ENCODE measurements at places on chromosomes 1 and 21. TPM values are rescaled to one million over a fixed set of nuclear protein-coding genes. Genes with fewer than 3 reads are reported as not detected.

- no peak for DNase-seq
Measured at GRCh38 chr1:172926070-172926469, 124.7 kb downstream of the TNFSF18 start.

DNA sequence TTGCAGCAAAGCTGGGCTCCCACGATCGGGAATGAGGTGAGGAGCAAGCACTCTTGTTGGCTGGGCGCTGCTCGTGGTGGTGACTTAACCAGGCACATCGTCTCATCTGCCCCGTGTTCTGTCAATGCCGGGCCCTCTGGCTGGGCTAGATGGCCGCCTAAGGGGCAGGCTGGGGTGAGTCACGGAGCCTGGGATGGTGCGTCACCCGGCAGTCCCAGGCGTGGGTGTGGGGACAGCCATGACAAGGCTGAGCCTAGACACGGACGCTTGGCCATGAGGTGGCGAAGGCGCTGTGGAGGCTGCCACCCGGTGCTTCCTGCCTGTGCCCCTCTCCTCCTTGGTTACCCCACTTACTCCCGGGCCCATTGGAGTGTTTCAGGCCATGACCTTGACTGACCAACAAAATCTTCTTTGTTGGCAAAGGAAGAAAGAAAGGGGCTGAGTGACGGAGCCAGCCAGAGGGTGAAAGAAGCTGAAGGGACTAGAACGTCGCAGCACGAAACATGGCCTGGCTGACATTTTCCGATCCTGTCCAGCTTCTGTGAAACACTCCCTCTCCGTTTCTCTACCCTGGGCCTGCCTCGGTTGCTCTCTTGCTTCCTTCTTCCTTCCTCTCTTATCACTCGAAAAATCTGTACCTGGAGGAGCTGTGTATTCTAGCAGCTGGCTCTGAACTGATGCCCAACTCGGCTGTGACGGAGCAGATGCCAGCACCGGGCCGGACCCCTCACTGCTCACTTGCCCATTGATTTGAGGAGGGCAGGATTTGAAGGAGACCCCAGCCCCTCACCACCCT, 596 bp downstream of the CD247 start:
- DNase-seq = no peak

DNA sequence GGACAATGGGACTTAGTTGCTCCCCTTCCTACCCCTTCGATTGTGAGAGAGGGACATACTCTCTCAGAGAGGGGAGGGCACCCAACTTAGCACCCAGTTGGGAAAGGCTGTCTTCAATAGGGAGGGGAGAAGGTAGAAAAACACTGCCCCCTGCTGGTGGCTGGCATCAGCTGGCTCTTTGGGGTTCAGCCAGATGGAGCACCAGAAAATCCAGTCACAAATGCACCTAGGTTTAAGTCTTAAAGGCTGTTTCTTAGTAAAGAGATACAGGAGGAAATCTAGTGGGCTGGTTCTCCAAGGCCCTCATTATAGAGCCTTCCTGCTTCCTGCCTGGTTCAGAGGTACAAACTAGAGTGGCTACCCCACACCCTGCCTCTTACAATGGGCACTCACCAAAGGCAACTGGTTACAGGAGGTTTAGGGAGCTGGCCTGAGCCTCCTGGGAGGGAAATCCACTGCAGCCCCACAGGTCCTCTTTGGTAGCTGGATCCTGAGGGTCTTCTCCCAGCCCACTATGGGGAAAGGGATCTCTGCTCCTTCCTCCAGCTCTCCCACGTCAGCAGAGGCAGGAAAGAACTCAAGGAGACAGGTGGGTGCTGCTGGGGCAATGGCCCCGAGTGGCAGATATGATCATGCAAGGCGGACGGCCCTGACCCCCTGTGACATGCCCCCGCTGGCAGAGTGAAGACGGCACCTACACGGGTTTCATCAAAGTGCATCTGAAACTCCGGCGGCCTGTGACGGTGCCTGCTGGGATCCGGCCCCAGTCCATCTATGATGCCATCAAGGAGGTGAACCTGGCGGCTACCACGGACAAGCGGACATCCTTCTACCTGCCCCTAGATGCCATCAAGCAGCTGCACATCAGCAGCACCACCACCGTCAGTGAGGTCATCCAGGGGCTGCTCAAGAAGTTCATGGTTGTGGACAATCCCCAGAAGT, 28.3 kb downstream of the EIF2D start:
- DNase-seq = peak; percentile 87

GRCh38 chr1:30511563-30511962, 211.8 kb downstream of the MATN1 start:
- DNase-seq = peak; percentile 11

DNA sequence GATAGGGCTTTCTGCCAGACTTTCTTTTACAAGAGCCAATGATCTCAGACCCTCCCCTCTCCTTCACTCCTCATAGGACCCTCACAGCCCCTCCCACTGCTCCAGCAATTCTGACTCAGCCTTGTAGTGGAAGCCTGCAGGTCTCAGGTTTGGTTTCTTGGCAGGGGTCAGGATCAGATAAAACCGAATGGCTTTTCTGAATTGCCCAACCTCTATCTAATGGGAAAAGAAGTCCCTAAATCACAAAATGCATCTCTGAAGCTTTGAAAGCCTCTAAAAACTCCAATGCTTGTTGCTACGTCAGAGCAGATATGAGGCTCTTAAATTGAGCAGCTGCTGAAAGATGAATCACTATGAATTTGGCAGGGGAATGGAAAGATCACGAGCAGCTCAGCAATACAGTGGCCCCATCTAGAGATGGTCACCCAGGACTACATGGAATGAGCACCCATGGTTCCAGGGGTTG, 74.5 kb downstream of the NID1 start:
- no peak for DNase-seq

- DNase-seq = no peak
Measured at GRCh38 chr21:46187261-46187660, 3.0 kb upstream of the SPATC1L start.

DNA sequence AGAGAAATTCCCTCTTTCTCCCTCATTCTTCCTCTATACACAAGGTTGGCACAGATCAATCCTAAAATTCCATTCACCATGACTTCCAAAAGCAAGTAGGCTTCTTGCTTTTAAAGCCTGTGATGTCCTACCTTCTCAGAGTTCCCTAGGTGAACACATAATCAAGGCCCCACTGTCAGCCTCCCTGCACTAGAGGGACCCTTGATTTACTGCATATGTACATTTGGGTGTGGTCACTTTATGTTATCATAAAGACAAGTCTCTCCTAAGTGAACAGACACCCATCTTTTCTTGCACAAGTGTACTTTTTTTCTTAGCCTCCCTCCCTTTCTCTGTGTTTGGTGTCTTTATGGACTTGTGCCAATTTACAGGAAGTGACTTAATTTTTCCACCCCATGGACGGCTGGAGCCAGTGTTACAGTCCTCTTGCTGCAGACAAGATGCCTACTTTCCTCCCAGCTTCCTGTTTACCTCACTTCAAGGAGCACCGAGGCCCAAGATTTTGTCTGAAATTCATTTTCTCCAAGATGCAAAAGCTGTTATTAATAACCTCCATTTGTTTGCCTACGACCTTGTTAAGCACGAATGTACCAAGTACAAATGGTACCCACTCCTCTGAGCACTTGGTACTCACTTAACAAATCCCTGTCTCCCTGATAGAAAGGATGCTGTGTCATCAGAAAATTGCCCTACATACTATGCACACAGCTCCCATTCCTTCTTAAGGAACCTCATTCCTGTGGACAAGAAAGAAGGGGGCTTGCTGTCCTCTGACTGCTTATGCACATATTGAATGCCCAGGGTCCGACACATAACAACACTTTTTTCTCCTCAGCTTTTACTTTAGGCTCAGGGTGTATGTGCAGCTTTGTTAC, 82.8 kb upstream of the SLC44A3 start:
- peak; percentile 34 for DNase-seq

Gene CNN3
- 93.0 TPM for polyA plus RNA-seq

Gene CNR2
- 0.23 TPM for polyA plus RNA-seq

Gene LCE1A
- polyA plus RNA-seq = not detected
